Cortex of kidney (tissue), 1 donor: ENCODE measurements at places on chromosomes 2 and 18.

DNA sequence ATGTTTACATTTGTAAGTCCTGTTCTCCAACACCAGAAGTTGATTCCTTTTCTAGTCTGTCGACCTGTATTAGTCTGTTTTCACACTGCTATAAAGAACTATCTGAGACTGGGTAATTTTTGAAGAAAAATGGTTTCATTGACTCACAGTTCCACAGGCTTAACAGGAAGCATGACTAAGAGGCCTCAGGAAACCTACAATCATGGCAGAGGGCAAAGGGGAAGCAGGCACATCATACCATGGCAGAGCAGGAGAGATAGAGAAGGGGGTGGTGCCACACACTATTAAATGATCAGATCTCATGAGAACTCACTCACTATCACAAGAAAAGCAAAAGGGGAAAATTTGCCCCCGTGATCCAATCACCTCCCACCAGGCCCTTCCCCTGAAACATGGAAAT lies 112.8 kb upstream of the MAP3K20 start:
- no peak for DNase-seq

DNA sequence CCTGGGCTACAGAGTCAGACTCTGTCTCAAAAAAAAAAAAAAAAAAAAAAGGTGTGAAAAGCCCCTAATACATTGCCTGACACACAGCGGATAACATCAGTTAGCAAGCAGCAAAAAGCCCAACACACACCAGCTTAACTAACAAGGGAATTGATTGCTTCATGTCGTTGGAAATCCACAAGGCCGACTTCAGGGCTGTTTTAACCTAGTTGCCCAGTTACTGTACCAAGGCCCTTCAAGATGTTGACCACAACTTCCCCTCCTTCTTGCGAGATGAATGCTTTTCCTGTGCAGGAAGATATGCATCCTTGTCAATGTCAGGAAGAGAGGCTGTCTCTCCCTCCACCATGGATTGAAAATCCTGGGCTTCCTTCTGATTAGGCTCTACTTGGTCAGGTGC lies 202.9 kb downstream of the MIB1 start:
- DNase-seq = no peak

GRCh38 chr2:207852791-207853190 lies 83.1 kb upstream of the FZD5 start:
- DNase-seq = no peak

DNA sequence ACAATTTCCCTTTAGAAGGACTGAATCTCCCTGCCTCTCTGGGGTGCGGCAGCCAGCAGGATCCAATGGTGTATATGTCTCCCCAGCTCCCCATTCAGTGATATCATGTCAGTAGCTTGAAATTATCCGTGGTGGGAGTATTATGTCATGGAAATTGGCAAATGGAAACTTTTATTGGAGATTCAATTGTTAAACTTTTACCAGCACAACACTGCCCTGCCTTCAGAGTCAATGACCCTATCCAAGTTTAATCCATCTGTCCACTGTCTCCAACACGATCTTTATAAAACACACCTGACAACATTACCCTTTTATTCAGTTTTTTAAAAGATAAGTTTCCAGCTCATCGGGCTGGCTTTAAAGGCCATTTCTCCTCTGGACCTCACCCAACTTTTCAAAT lies 5.0 kb upstream of the IL1RN start:
- no peak for DNase-seq

DNA sequence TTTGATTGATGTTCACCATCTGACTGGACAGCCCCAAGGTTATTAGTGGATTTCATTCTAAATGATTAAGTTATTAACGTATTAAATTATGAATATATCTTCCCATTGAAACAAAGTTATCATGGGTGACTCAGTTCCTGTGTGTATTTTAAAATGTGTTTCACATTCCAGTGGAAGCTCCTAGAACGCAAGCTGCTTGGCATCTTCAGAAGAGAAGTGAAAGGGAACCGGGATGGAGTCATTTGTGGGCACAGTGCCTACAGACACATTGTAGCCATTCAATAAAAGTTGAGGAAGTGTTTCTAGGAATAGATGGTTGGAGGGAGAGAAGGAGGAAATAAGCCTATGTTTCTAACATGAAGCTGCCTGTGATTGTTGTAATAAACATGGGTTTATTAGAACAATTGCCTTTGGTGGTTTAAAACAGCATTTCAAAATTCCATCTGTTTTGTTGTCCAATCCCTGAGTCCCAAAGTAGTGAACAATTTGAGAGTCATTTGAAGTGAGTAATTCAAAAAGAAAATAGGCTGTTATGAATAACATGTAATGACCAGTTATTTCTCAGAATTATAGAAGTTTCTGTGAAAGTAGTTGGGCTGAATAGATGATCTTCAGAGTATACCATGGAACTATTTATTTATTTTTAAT lies 143.5 kb downstream of the PKP4 start:
- DNase-seq = no peak

DNA sequence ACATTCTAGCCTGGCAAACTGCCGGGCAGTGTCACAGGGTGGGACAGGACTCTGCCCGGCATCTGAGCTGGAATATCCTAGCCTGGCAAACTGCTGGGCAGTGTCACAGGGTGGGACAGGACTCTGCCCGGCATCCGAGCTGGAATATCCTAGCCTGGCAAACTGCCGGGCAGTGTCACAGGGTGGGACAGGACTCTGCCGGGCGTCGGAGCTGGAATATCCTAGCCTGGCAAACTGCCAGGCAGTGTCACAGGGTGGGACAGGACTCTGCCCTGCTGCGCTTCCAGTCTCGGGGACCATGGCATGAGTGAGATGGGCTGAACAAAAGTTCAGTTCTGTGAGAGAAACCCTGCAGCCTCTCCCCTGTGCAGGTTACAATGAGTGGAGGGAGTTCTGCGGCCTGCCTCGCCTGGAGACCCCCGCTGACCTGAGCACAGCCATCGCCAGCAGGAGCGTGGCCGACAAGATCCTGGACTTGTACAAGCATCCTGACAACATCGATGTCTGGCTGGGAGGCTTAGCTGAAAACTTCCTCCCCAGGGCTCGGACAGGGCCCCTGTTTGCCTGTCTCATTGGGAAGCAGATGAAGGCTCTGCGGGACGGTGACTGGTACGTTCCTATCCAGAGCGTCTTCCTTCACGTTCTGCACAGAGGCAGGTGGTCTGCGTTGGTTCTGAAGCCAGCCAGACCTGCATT lies 80.3 kb downstream of the TPO start:
- no peak for DNase-seq

DNA sequence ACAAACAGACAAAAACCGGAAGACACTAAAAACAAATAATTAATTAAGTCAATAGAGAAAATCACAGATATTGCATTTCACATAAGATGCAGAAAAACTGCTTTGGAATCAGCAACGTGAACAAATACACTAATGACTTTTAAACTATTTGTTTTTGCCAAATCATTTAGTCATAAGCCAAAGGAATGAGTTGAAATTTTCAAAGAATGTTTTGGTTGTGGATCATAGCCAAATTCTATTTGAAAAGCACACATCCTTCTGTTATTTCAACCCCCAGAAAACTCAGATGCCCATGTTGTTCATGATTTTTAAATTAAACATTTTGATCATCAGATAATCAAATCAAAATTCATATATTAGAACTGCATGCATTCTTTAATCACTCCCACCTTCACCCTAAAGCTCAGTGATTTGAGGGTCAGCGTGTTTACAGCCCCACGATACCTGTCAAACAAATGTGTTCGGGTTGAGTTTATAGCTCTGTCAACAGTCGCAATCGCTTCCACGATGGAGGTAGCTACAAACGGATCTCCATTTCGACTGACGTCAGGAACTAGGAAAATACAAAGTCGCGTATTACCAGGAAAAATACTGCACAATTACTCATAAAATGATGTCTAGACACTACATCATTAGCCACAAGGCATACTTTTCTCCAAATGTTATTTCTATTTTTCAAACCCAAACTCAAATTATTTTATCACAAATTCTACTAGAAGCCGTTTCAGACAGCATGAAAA lies 90.2 kb downstream of the PXDN start:
- DNase-seq = no peak

DNA sequence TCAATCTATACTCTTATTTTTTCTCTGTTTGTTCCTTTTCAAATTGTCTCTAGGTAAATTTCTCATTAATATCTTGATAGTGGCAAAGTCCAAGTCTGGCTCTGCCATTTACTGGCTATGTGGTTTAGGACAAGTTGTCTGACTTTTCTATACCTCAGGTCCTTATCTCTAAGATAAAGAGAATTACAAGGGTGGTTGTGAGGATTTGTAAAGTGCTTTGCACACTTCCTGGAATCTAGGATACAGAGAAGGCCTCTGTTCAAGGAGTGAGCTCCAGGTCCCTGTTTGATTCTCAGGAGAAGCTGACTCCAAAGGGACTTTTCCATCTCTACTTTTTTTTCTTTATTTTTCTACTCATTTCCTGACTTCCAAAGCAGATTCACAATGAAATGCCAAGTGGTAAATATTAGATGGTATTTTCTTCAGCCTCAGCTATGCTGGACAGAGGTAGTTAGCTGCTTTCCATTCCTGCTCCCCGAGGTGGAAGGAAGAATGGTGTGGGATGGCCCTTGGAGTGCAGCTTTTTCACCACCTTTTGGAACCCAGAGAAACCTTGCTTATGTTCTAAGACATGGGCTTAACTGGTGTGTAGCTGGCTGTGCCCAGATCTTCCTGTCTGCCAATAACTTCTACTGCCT lies 90.5 kb downstream of the GALNT1 start:
- DNase-seq = no peak

DNA sequence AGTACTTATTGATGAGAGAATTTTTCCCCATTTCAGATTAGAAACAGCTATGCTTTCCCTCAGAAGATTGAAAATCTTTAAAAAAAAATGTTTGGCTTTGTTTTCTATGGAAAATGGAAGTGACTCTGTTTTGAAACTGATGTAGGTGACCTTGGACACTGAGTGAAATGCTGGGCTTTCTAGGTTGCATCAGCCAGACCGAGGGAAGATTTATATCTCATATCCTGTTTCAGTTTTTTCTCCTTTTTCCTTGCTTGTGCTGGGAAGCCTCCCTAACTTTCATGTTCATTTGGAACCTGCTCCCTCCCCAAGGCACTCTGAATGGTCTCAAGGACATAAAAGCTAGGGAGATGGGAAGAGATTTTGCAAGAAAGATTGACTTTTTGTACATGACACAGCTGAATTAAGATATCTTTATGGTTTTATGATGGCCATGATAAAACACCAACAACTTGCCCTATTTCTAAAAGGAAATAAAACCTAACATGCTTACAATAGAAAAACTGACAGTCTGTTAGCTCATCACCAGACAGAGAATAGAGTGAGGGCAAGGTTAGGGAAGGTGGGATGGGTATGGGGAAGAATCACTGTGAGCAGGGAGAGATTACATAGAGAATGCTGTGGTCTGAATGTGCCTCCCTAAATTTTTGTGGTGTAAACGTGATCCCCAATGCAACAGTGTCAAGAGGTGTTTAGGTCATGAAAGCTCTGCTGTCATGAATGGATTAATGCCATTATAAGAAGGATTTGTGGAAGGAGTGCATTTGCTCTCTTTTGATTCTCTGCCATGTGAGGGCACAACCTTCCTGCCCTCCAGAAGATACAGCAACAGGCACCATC lies 249.7 kb downstream of the TPGS2 start:
- no peak for DNase-seq

GRCh38 chr18:36567800-36568199 lies 261.0 kb downstream of the TPGS2 start:
- DNase-seq = no peak

DNA sequence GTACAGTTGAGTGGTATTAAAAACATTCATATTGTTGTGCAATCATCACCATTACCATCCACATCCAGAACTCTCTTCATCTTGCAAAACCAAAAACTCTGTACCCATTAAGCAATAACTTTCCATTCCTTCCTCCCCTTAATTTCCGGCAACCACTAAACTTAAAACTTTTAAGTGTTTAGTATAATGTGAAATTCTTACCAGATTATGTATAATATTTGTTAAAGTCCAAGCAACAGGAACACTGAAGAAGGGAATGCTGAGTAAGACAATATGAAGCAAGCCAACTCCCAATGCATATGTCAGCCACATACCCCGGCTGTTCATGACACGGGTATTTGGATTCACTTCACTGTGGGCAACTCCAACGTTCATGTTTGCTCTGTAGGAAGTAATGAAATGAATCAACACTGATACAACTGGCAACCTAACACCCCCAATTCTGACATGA lies 1.9 kb downstream of the ORMDL1 start:
- no peak for DNase-seq

DNA sequence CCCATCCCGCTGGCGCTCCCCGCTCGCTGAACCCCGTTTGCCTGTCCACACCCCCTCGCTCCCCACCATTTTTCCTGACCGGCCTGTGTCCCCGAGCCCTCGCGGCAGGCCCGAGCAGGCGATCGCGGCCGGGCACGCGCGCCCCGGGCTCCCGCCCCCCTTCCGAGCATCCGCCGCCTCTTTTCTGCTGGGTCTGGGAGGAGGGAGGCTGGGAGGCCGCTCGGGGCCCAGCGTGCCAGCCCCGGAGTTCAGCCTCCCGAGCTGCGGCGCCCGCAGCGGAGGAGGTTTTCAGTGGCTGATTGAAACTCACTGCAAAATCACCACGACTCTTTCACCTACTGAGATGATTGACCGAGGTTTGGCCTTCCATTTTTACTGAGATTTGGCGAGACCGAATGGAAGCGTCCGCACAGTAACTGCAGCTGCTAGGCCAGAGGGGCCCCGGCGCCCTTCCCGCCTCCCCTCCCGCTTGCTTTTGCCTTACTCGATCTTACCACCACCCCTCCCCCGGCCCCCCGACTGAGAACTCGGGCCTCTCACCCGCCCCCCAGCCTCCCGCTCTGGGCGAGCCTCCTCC lies 4.8 kb downstream of the SOX11 start:
- no peak for DNase-seq

GRCh38 chr2:229686122-229686919 lies 28.0 kb downstream of the DNER start:
- no peak for DNase-seq
